ENCODE measurements at places on chromosomes 2 and 18.

- no peak for DNase-seq
Measured at GRCh38 chr18:59377613-59378337, 18.7 kb upstream of the LMAN1 start.

GRCh38 chr2:227774011-227774624 lies 28.4 kb downstream of the SCYGR8 start:
- DNase-seq: peak; percentile 15

DNA sequence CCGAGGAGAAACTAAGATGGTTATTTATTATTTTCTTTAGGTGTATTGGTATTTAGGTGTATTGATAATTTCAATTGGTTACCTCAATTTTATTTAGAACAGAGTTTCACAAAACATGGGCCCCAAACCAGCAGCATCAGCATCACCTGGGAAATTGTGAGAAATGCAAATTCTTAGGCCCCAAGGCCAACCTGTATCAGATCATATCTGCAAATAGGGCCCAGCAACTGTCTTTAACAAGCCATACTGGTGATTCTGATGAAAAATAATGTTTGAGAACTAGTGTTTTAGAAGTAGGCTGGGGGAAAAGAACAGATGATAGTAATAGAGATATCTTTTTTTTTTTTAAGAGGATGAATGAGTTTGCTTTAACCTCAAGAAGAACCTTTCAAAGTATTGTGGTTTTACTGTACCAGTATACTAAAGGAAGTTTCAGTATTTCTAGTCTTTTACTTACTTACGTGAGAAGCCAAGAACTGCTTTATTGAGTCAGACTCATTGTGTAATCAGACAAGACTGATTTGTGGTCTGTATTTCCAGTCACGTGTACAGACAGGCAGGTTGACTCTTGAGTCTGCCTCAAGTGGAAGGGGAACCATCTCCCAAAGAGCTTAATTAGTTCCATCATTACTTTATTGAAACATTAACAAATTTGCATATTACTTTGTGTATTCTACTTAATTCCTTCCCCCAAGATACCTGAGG lies 60.4 kb upstream of the GAREM1 start:
- DNase-seq: peak; percentile 22

DNA sequence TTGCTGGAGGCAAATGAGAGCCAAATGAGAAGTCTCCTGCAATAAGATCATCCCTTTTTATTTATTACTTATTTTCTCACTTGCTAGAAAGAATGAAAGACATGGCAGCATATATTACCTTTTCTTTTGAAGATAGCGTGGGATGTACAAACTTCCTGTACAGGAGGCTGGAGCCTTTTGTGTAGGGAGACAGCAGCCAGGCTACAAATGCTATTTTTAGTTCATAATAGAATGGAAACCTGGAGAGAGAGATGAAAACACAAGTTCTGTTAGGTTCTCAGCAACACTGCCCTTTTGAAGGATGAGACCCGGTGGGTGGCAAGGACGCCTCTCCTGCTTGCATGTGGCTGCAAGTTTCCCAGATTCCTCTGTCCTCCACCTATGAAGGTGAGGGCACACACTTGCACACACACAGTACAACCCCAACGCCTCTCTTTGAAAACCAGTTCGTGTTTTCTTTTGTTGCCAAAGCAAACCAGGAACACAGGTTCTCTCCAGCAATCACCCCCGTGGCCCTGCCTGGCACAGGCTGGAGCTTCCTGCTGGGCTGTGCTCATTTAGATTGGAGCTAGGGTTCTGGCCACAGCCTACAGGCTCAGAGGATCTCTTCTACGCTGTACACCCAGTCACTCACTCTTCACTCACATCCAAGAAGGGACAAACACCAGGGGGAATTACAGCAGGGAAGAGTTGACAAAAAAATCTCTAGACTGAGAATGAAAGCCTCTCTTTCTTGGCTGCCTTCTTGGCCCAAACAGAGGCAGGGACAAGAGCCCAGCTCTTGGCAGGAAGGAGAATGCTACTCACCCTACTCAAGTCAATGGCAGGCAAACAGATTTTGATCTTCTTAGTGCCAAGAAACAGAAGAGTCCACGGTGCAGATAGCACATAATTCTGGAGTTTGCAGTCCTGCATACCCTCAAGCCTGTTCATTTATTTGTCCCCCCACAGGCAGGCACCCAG lies 55.6 kb downstream of the MRPL35 start:
- no peak for DNase-seq

DNA sequence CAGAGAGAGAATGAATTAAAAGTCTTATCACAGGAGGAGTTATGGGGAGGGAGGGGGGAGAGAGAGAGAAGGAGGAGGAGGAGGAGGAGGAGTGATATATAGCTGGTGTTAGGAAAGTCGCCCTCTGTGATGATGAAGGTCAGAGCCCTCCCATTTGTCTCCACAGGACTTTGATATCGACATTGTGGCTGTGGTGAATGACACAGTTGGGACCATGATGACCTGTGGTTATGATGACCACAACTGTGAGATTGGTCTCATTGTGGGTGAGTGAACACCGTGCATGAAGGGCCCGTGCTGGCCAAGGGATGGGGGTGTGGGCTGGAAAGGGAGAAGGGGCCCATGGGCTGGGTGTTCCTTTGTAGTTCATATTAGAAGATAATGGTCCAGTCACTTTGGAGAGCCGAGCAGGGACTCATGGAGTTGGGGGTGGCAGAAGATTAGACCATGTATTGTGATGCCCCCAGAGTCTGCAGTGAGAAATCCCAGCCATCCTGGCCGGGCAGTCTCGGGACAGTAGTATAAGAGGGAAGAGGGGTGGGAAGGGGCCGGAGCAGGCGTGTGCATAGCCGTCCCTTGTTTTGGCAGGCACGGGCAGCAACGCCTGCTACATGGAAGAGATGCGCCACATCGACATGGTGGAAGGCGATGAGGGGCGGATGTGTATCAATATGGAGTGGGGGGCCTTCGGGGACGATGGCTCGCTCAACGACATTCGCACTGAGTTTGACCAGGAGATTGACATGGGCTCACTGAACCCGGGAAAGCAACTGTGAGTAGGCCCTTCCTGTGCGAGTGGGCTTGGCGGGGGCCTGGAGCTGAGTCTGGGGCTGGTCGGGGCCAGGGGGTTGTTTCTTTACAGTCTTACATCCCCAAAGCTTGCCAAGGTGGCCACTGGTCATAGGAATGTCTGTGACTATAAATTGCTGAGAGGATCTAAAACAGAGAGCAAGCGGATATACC lies 40.0 kb downstream of the HK2 start:
- no peak for DNase-seq

- no peak for DNase-seq
Measured at GRCh38 chr2:227127201-227127600, 36.8 kb downstream of the COL4A4 start.

DNA sequence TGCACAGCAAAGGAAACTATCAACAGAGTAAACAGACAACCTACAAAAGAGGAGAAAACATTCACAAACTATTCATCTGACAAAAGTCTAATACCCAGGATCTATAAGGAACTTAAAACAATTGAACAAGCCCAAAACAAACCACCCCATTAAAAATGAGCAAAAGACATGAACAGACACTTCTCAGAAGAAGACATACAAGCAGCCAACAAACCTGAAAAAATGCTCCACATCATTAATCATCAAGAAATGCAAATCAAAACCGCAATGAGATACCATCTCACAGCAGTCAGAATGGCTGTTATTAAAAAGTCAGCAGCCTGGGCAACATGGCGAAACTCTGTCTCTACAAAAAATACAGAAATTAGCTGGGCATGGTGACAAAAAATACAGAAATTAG lies 110.2 kb upstream of the LDLRAD4 start:
- DNase-seq: no peak

DNA sequence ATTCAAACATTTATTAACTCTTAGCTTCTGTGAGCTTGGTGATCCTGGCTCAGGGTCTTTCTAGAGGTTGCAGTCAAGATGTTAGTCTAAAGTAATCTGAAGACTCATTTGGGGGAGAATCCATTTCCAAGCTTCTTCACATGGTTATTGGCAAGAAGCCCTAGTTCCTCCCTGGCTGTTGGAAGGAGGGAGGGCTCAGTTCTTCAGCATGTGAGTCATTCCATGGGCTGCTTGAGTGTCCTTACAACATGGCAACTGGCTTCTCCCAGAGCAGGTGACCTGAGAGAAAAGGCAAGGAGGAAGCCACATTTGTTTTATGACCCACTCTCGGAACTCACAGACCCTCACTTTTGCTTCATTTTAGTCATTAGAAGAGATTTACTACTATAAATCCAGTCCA lies 10.6 kb upstream of the C2orf74 start:
- no peak for DNase-seq

- DNase-seq: no peak
Measured at GRCh38 chr18:27411911-27412310, 226.8 kb upstream of the CHST9 start.

DNA sequence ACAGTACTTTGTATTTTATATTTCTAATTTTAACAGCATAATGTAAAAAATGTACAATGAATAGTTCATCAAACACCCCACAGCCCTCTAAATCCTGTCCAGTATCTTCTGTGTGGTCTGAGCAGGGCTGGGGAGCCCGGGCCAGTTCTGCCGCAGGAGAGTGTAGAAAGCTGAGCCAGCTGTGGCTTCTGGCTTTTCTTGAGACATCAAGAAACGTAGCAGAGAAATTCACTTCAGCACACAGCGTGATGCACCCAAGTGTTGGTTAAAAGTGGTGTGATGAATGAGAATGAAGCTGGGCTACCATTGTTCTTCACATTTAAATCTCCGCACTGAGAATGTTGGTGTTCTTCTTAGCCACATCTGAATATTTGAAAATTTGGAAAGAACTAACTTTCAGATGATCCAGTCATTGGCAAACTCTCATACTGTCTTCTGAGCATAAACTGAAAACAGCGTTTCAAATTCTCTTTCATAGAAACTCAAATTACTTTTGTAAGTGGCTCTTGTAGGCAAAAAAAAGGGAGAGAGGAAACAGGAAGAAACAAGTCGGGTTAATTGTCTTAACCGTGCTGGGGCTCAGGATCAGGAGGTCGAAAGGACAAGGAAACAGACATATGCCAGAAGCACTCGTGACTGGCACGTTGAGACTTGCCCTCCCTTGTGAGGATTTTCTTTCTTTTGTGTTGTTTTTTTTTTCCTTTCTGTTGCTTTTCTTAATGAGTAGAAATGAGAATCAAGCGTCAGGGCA lies 23.4 kb upstream of the TMEM87B start:
- no peak for DNase-seq

DNA sequence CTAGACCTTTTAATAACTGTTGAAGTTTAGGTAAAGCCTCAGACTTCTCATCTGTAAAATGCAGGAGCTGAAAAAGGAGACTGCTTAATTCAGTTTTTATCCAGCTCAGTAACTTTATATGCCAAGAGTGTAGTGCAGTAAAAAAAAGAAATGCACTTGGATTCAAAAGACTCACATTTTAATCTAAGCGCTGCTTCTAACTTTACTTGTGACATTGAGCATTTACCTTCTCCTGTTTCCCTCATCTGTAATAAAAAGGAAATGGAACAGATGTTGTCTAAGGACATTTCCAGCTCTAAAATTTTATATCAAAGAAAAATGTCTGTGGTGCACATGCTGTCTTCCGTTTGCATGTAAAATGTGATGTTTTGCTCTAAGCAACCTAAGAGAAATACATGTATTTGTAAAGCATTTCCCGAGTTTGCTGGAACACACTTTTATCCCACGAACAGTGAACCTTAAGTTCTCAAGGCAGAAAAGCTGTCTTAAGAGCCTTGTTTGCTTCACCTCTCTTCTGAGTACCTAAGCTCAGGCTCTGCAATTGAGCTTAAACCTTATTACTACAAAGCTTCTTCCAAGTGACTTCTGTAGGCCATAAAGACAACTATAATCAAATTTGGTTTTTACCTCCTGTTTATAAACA lies 24.2 kb upstream of the TANK start:
- no peak for DNase-seq

GRCh38 chr18:13987956-13988355 lies 72.6 kb upstream of the MC2R start:
- DNase-seq: no peak

DNA sequence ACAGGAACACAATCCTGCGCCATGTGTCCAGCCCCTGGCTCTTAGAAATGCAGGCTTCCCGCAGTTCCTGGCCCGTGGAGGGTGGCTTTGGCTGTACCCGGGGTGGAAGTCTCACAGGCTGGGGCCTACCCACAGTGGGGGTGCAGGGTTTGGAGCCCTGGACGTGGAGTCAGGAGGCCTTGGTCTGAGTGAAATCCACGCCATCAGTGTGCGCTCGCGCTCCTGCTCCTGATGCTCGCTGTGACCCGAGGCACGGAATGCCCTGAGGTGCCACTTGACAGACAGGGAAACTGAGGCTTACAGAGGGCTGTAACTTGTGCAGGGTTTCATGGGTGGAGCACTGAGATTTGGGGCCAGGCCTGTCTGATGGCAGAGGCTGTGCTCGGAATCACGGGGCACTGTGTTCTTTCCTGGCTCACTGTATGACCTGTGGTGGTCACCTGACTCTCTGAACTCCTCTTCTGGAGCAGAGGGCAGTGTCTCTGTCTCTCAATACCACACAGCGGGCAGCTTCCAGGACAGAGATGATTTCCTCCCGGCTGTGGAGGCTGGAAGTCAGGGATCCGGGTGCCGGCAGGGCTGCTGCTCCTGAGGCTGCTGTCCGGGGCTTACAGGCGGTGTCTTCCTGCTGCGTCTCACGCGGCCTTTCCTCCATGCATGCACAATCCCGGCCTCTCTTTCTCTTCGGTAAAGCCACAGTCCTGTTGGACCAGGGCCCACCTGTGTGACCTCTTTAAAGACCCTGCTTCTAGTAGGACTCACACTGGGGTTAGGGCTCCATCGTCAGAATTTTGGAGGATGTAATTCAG lies 25.9 kb upstream of the ALLC start:
- DNase-seq: no peak

GRCh38 chr2:215216806-215217205 lies 78.4 kb upstream of the ABCA12 start:
- no peak for DNase-seq

GRCh38 chr18:31373641-31374040 lies 2.9 kb upstream of the DSG4 start:
- DNase-seq: no peak

GRCh38 chr18:50720325-50720674 lies 99.5 kb downstream of the MRO start:
- no peak for DNase-seq

GRCh38 chr18:79629606-79630005 lies 50.0 kb upstream of the CTDP1 start:
- DNase-seq: no peak

DNA sequence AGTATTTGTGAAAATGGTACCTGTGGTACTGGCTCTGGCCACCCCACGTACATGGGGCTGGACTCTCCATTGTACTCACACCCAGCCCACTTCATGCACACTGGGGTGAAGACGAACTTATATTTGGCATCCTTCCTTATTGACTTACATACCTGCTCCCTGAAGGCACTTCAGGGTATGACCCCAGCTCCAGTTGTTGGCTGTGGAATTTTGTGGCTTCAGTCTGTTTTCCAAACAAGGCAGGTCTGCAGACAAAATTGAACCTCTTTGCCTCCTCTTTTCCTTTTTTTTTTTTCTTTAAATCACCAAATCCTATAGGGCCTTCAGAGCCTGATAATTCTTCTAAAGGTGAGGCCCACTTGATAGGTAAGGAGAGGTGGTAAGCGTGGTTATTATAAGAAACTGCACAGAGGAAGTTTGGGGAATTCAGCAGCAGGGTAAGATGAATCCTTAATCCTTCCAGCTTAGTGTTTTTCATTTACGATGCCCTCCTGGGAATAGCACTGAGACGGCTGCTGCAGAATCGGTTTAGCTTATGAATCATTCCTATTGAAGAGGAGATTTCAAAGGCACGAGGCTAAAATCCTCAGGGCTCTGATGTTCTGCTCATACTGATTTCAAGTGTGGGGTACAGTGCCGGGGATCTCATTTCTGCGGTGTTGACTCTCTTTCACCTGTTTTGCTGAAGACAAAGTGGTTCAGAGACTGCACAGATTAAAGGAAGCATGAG lies 55.2 kb downstream of the KIF5C start:
- DNase-seq: no peak

- DNase-seq: no peak
Measured at GRCh38 chr2:143668234-143668633, 539.0 kb downstream of the ARHGAP15 start.

Measured in stimulated activated CD4-positive, alpha-beta T cell treated with anti-CD3 and anti-CD28 coated beads, Interleukin-15, amount 100 ng/mL, for 24 hours (primary cell).